Esophagus mucosa (tissue), 1 donor: ENCODE measurements at places on chromosomes 11 and 22.

GRCh38 chr11:128201801-128202200 lies 385.6 kb downstream of the ETS1 start:
- ATAC-seq = no peak

DNA sequence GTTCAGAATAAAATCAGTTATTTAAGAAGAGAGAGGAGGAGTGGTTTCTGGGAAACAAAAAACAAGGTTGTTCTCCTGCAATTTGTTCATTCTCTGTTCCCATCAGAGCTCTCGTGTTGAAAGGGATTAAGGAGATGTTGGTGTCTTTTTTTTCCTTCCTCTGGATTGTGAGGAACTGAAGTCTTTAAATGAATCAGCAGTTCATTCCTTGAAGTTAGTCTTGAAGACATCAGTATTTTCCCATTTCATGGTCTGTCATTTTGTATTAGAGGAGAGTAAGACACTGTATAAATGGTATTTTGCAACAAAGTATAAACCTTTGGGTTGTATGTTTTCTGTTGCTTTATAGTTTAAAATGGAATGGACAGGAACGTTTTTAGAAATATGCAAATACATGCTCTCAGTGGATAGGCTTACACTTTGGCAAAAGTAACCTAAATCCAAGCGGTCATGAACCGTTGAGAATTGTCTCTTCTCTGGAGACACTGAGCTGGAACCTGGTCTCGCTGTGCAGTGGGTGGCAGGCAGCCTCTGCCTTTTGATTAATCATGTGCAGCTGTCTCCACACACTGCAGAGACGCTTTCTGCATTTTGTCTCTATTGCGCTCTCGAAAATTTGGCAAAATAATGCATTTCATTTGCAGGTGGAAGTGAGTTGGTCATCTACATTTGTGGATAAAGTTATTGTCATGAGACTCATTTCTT lies 33.0 kb downstream of the SAMM50 start:
- no peak for ATAC-seq

DNA sequence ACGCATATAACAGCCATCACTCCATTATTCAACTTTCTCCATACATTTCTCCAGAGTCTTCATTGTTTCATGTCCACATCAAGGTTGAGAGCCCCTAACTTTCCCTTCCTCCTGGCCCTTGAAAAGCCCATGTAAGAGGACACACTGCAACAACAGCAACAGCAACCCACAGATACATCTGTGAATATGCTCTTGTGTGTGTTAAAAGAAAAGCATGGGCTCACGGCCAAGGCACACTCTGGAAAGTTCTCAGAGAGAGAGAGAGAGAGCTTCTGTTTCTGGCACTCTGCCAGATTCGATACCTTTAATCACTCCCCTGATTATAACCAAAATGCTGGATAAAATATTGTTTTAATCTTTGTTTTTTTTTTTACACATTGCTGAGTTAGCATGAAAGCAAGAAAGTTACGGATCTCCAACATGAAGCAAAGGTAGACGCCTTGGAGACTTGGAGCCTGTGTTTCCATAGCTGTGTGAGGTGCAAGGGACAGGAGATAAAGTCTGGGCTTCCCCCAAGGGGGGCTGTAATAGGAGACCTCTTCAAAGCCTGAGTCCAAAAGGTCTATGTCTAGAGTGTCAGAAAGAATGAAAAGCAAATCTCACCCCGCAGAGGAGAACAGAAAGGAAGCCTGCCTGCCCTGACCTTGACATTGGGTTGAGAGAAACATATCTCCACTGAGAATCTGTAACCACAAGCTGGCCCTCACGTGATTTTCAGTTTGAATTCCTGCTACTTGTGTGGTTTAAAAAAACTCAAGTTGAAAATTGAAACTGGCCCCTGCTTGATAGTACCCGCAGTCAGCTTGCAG lies 33.7 kb upstream of the MPPED1 start:
- no peak for ATAC-seq

- ATAC-seq = no peak
These were observed 121.0 kb downstream of the LUZP2 start for GRCh38 chr11:24617856-24618255.

GRCh38 chr11:61091373-61092279 lies 10.7 kb upstream of the CD5 start:
- ATAC-seq = peak; percentile 8

- no peak for ATAC-seq
These were observed 106.2 kb upstream of the TBCEL start for GRCh38 chr11:120917559-120918239.

DNA sequence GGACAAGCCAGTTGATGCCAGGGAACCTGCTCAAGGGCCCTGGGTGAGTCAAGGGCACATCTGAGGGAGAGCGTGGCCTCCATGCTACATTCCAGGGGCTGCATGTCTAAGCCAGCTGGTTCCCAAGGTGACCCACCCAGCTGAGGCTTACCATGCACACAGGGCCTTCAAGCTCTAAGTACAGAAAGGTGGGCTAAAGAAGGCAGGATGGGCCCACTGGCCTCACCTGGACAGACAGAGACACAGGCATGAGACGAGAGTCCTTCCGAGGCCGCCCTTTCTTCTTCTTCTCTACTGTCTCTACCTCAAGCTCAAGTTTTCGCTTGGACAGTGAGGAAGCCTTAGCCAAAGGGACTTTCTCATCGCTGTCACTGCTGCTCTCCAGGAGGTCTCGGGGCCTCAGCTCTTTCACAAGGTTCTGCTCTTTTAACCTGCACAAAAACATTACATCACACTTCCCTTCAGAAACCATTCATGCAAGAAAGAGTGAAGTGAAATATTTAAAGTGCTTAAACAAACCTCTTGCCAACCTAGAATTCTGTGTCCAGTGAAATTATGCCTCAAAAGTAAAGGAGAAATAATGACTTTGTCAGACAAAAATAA lies 69.9 kb downstream of the HIRA start:
- ATAC-seq = peak; percentile 7

GRCh38 chr11:3904228-3904627 lies 48.8 kb downstream of the STIM1 start:
- ATAC-seq = peak; percentile 74

DNA sequence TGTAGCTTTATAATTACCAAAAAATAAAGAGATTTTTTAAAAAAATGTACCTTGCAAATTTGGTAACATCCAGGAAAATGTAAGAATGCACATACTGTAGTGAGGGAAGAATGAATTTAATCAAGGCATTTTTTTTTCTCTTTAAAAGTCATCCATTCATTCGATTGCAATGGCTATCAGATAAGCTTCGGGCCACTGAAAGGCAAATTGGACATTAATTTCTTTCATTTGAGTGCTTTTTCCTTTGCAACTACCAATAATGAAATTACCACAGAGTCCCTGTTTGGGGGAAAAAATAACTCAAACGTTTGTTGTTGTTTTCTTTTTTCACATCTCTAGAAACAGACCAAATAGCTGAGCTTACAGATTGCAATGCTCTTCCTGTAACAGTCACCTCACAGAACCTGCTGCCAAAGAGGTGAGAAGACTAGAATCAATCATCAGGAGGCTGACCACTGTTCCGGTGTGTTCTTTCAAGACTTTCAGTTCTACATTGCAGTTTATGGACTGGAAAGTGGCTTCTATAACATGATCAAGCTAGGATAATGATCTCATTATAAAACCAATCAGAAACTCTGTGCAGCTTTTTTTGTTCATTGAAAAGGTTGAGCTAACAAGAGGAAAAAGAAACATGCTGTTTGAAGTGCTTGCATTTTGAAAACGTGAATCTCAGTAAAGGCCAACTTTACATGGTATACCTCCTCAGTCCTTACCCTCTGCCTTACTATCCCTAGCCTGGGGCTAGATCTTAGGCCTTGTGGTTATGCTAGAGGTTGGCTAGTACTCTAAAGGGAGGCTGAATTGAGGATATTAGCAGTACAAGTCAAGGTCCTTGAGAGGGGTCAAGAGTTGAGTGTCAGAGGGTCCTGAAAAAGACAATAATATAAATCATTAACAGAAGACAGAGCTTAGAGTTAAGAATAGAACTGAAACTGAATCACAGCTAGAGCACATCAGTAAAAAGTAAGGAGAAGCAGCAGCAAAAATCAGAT lies 1276.1 kb downstream of the LRRC4C start:
- ATAC-seq = no peak

DNA sequence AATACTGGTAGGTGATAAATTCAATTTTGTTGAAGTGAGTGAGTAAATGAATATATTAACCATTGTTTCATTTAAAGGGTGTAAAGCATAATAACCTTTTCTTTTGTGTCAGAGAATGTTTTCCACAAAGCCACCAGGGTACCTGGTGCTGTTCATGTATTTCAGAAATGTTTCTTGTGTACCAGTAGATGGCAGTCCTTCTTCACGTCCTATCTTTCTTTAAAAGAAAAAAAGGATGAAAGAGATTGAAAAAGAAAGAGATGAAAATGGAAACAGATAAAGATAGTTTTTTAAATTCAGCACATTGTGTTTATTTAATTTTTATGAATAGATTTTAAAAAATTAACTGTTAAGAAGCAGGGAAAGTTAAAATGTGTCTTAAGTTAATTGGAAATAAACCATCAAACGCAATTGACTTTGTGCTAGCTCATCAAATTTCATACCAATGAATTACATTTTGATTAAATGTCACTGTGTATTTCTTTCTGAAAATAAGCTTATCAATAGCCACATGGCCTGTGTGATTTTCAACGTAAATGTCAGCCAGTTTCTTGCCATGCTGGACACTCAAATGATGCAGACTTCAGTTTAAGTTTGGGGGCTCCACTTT lies 65.5 kb upstream of the CHORDC1 start:
- peak; percentile 26 for ATAC-seq

GRCh38 chr11:9057007-9057406 lies 34.4 kb downstream of the SCUBE2 start:
- no peak for ATAC-seq

- no peak for ATAC-seq
These were observed 981.3 kb downstream of the OPCML start for GRCh38 chr11:132551016-132551415.

DNA sequence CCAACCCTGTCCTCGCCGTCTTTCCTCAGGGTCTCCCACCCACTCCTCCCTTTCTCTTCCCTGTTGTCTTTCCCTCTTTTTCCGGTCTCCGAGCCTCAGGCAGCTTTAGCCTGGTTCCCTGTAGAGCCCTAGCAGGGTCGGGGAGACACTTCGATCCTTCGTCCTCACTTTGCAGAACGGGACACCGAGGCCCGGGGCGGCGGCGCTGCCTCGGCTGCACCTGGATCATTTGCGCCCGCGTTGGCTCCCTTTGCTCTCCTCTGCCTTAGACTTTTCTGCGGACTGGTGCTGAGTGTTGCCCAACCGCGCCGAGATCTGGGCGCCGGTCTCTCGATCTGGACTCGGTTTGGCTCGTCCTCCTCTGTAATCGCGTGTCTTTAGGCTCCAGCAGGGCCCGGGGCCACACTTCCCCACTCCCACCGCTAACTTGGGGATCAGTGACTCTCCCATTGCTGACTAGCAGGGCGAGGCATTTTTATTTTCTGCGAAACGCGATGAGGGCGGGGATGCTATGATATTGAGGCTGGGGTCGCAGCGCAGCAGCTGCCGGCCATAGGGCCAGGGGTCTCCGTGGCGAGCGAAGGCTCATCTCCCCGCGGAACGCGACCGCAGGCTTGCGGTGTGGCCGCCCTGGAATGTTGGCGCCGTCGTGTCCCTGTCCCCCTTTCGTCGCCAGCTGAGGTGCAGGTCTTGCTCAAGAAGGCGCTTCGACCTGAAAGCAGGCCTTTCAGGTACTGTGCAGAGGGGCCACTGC lies 1.6 kb upstream of the E2F8 start:
- ATAC-seq = no peak
